ENCODE measurements at places on chromosomes 2 and 18. TPM values are rescaled to one million over a fixed set of nuclear protein-coding genes. Genes with fewer than 3 reads are reported as not detected.

Gene SLC16A14
- 3.4 TPM for total RNA-seq

Gene MC2R
- not detected for total RNA-seq

Gene ALPG
- total RNA-seq, result not detected

Gene IL36RN
- not detected for total RNA-seq

Gene ZBTB7C
- total RNA-seq, result 2.7 TPM

Gene TMEM169
- total RNA-seq, result 0.25 TPM

Gene SEMA4F
- 2.9 TPM for total RNA-seq

DNA sequence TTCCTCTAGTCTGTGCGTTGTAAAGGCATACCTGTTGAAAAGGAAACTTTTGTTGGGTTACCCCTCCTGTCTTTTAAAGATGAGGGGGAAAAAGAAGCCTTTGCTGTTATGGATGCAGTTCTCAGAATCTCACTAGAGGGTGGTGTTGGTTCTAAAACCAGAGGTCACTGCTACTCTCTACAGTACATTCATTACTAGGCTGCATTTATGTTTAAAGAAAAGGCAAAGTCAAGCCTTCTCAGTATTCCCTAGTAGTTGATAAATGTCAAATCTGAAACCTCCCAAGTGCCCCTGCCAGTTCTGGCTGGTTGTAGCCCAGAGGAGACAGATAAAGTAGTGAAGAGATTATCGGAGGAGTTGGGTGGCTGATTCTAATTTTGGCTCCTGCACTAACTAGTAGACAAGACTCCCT is 1.4 kb upstream of the PLCL1 start:
- H3K27ac ChIP-seq, result peak overlapping the region; percentile 85
- DNase-seq, result no peak
- H3K4me1 ChIP-seq, result peaks cover 77% of the 10 kb centered on the region

DNA sequence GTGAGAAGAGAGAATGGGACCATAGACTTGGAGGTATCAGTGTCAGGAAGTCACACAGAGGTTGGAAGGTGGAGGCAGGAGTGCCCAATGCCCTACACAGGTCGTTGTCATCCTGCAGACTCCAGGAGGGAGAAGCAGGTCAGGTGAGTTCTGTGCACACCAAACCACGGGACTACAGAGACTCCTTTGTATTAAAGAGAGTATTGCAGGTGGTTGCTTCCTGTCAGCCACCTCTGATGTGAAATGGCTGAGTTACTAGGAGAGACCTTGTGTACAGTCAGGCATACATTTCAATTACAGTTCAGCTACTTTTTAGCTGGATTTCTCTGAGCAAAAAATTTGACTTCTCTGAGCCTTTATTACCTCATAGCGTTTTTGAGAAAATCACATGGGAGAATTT is 51.6 kb downstream of the SPP2 start:
- H3K27ac ChIP-seq, result no peak overlapping the region
- peaks cover 37% of the 10 kb centered on the region for H3K27me3 ChIP-seq
- no peaks in the 10 kb centered on the region for H3K36me3 ChIP-seq
- no peak overlapping the region for H3K4me3 ChIP-seq
- no peak for DNase-seq
- H3K4me1 ChIP-seq, result no peaks in the 10 kb centered on the region

GRCh38 chr2:211611061-211611518 is 927.5 kb downstream of the ERBB4 start:
- DNase-seq, result no peak
- H3K36me3 ChIP-seq, result no peaks in the 10 kb centered on the region
- no peaks in the 10 kb centered on the region for H3K27me3 ChIP-seq
- no peak overlapping the region for H3K27ac ChIP-seq

DNA sequence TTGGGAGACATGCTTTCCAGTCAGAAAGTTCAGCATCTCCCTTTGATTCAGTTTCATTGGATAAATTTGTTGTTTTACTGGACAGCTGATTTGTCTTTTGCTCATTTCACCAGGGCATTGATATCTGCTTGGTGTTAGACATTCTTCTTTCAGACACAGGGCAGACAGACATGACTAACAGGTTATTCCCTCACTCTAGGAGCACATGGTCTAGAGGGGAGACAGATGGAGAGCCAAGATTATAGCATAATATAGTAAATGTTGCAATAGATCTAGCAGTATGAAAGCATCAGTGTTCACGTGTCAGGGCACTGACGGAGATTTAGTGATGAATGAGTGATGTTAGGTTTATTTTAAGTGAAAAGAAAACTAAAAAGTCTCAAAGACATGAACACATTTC is 187.0 kb upstream of the CYRIA start:
- H3K27me3 ChIP-seq, result peaks cover 3% of the 10 kb centered on the region
- no peaks in the 10 kb centered on the region for H3K4me1 ChIP-seq
- H3K4me3 ChIP-seq, result no peak overlapping the region
- no peak overlapping the region for H3K27ac ChIP-seq
- no peak for DNase-seq
- H3K36me3 ChIP-seq, result no peaks in the 10 kb centered on the region

GRCh38 chr2:84940088-84940470 is 30.9 kb upstream of the KCMF1 start:
- no peak for DNase-seq
- no peak overlapping the region for H3K4me3 ChIP-seq
- no peaks in the 10 kb centered on the region for H3K36me3 ChIP-seq
- H3K27ac ChIP-seq, result no peak overlapping the region
- H3K4me1 ChIP-seq, result no peaks in the 10 kb centered on the region
- no peaks in the 10 kb centered on the region for H3K27me3 ChIP-seq

DNA sequence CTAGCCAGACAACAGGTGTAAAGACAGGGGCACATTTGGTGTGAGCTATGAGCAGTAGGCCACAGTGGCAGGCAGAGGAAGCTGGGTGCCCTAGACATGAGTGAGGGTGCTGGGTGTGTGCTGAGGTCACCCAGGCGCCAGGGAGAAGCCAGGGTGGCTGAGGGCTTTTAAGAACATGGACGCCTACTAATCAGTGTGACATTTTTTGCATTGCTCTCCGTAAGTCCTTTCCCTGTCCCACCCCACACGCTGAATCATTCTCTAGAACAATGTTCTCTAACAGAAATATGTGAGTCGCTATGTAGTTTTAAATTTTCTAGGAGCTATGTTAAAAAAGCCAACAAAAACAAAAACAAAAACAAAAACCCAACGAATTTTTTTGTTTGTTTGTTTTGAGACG is 204.5 kb upstream of the REV1 start:
- H3K36me3 ChIP-seq, result no peaks in the 10 kb centered on the region
- H3K4me3 ChIP-seq, result no peak overlapping the region
- H3K4me1 ChIP-seq, result peaks cover 54% of the 10 kb centered on the region
- no peak for DNase-seq

DNA sequence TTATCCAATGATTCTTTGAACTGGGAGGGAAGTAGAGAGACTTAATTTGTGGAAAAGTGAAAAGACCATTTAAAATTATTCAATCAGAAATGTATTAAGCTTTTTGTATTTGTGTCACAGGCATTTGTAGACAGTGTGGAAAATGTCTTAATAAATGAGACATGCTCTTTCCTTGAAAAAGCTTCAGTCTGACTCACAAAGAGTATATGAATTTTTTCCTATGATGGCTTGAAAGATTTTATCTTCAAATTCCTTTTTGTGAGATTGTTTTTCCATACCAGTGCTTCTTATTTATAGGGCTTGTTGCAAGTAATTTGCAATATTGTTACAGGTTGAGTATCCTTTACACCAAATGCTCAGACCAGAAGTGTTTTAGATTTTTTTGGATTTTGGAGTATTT is 39.5 kb downstream of the STON1 start:
- H3K27ac ChIP-seq, result no peak overlapping the region
- no peak overlapping the region for H3K4me3 ChIP-seq
- no peaks in the 10 kb centered on the region for H3K36me3 ChIP-seq
- DNase-seq, result no peak
- H3K4me1 ChIP-seq, result peaks cover 20% of the 10 kb centered on the region
- no peaks in the 10 kb centered on the region for H3K27me3 ChIP-seq

GRCh38 chr2:133506996-133507395 is 61.3 kb downstream of the NCKAP5 start:
- no peaks in the 10 kb centered on the region for H3K27me3 ChIP-seq
- H3K4me3 ChIP-seq, result no peak overlapping the region
- DNase-seq, result peak; percentile 19
- H3K4me1 ChIP-seq, result peaks cover 23% of the 10 kb centered on the region
- H3K36me3 ChIP-seq, result no peaks in the 10 kb centered on the region

Data from left ventricle myocardium inferior (tissue), 1 donor.